Effector CD8-positive, alpha-beta T cell (primary cell): ENCODE measurements at places on chromosomes 4 and X.

GRCh38 chr4:98314791-98315565, 53.8 kb downstream of the RAP1GDS1 start:
- DNase-seq = no peak

DNA sequence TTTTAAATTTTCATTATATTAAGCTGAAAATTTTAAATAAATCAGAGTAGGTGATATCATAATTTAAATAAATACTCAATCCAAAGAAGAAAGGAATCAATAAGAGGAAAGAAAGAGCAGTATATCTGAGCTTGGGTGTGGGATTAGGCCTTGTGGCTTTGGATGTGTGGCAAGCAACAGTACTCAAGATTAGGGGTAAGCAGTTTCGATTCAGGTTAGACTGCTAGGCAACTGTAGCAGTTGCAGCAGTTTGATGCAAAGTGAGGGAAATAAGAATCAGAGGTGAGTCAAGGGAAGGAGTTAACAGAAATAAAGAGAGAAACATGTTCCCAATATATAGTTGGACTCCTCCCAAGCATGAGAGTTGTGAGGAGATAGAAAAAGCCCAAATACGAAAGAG, 599.6 kb upstream of the KLHL4 start:
- DNase-seq = no peak

DNA sequence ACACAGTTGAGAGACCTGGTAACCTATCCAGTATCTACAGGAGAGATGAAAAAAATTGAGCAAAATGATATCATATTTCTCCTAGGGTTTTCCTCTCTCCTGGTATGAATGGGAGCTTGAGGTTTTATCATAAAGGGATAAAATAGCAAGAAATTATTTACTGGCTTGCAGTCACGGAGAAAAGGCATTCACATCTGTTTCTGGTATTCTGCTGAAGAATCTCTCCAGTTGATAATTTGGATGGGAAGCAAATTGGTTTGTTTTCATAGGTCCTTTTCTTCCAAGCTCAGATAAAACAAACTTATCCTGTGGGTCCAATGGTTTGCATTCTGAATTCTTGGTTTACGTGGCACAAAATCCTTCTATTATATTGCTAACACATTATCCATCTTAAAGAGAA, 83.1 kb upstream of the GYPA start:
- DNase-seq = no peak

DNA sequence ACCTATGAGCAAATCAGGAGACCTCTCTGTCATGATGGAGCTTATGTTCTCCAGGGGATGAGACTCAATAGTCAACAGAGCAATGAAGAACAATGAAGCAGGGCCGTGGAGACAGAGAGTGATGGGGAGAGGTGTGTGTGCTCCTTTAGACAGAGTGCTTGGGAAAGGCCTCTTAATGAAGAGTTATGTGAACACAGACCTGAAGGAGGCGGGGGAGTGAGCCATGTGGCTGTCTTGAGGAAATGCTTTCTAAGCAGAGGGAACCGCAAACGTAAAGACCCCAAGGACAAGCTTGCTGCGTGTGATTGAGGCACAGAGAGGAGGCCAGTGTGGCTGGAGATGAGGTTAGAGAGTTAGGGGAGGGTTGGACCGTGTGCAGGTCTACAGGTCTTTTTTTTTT, 53.1 kb downstream of the CHRNA9 start:
- no peak for DNase-seq

DNA sequence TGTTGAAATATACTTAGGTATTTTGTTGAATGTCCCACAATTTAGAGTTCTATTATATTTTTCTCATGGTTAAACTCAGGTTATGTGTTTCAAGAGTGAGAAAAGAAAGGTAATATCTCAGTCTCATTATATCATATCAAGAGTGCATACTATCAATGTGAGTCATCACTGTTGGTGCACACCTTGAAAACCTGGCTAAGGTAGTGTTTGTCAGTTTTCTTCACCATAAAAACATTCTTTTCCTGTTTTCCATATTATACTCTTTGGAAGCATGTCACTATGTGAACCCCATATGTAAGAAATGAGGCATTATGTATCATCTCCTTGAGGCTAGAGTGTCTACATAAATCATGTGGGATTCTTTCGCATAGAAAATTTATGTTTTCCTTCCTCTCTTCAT, 307.6 kb upstream of the CTSO start:
- DNase-seq = no peak
